ENCODE measurements at places on chromosomes 4 and X.

DNA sequence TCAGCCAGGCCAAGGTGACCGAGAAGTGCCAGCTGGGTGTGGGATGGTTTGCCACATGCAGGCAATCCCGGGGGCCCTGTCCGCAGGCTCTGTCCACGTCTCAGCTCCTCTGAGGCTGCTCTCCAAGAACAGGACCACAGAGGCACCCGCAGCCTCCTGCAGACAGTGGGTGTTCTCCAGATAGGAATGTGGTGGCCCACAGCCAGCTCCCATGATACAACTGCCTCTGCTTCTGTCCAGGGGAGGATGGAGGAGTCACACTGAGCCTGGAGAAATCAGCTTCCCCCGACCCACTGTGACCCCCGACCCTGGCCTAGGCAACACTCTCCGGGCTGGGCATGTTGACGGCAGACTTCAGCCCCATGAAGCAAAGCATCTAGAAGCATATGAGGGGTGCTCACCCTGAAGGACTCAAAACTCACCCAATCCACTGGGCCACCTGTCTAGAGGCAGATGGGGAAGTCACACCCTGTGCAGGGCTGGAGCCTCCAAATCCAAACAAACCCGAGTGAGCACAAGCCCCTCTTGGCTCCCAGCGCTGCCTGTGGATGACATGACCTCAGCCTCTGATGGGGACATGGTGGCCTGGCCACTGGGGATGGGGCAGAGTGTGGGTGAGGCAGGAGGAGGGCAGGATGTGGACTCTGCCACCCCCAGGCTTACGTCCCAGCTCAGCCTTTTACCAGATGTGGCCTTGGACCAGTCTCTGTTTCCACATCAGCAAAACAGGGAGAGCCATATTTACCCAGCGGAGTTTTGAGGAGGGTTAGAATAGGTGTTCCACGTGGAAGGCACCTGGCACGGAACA lies 102.3 kb downstream of the PSAPL1 start:
- DNase-seq, result peak; percentile 81

GRCh38 chr4:98746530-98746929 lies 88.1 kb upstream of the TSPAN5 start:
- peak; percentile 17 for DNase-seq

- DNase-seq, result no peak
These were observed 516.5 kb downstream of the PCDH7 start for GRCh38 chr4:31236639-31237173.

GRCh38 chr4:155908187-155909139 lies 5.0 kb downstream of the TDO2 start:
- peak; percentile 20 for DNase-seq

DNA sequence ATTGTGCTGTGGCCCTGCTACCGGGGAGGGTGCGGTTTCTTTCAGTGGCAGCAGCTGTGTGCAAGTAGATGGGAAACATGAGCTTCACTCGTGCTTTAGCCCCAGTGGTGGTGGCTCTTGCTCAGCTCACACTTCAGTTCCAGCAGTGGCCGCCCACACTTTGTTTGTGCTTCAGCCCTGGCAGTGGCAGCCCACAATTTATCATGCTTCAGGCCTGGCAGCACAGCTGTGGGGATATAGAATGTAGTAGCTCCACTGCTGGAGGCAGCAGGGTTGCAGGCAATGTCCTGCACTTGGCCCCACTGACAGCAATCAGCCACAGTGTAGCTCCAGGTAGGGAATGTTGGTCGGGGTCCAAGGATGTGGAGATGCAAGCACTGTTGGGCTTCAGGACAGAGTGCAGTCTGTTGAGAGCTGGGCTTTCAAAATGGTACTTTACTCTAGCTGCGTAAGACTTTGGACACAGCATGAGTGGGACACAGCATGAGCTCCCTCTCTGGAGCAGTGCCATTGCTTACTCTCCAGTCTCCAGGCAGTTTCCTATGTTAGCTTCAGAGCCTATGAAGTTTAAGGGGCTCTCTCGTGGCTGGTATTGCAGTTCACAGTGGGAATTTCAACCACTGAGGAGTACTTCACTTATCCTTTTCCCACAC lies 413.1 kb downstream of the PDGFC start:
- DNase-seq, result no peak

- no peak for DNase-seq
These were observed 2.4 kb downstream of the RNF175 start for GRCh38 chr4:153757407-153757806.

- DNase-seq, result peak; percentile 4
These were observed 131.8 kb upstream of the ENPEP start for GRCh38 chr4:110344165-110344564.

GRCh38 chr4:135372131-135372530 lies 1170.5 kb upstream of the PABPC4L start:
- no peak for DNase-seq

- DNase-seq, result peak; percentile 25
These were observed 3.0 kb downstream of the FBXL5 start for GRCh38 chr4:15652191-15652590.
